ENCODE measurements at places on chromosomes 3 and 15.
A peak's percentile ranks its signal among the peaks of the same experiment; 100 is the strongest.

GRCh38 chr3:4601892-4602291, 108.7 kb downstream of the ITPR1 start:
- no peak for DNase-seq

DNA sequence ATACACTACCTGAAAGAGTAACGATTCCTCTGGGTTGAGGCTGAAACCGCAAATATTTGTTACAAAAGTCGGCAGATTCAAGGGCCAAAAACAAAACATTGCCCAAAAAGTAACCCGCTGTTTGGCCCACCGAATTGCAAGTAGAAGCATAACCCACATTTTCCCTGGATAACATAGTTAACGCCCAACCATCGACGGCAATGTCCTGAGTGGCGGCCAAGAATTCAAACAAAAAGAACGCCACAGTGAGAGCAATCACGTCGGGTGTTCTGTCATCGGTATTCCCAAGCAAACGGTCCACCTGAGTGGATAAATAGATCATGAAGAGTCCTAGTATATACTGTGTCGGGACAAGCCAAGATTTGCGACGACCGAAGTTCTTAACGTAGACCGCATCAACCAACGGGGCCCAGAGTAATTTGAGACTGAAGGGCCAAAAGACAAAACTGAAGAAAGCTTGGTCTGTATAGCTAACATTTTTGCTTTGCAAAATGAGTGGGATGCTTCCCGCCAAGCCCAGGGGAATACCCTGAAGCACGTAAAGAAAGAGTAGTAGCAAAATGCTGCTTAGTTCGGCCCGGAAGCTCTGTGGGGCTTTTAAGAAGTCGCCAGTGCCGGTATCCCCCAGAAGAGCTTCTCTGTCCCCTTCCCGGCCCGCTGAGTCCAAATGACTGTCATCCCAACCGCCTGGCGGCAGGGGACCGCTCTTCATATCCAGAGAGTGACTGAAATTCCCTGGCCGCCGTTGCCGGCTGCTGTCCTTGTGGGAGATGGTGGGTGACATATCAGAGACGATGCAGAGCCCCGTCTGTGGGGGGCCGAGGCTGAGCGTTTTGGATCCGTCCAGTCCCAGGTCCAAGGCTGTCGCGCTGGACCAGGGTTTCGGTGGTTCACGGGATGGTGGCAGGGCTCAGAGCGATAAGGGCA, 750 bp downstream of the SLC33A1 start:
- DNase-seq = peak; percentile 30

DNA sequence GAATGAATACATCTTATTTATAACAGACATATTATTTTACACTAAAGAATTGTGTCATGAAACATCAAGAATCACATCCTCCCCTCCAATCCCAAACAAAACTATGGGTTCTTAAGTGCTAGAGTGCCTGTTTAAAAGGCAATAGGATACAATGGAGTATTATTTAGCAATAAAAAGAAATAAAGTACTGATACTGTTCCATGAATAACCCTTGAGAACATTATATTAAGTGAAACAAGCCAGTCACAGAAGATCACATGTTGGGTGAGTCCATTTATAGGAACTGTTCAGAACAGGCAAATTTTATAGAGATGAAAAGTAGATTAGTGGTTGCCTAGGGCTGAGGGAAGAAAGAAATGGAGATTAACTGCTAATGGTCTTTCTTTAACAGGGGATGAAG, 86.5 kb downstream of the ANKRD28 start:
- DNase-seq = no peak

DNA sequence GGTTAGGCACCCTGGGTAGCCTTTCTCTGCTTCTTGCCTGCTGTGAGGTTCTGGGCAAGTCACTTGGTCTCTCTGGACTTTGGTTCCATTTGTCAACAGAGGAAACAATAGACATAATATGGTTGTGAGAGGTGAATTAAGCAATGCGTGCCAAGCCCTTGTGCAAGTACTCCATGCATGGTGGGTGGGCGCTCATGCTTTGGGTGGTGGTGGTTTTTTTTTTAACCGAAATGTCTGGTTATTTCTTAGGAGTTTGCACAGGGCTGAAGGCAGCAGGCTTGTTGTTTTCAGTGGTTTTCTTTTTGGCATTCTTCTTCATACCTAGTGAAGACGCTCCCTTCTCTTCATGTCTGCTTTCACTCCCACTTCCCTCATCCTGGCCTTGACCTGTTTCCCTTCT, 84.2 kb upstream of the LRTM1 start:
- DNase-seq = no peak

DNA sequence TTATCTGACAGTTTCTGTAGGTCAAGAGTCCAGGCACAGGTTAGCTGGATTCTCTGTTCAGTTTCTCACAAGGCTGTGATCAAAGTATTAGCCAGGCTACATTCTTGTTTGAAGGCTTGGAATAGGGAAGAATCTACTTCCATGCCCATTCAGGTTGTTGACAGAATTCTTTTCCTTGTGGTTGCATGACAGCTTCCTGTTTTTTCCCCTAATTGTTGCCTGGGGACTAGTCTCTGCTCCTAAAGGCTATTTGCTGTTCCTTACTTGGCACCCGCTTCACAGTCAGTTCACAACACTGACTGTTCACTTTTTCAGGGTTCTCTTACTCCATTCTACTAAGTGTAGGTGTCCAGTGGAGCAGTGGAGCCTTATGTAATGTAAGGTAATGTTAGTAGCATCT, 115.4 kb upstream of the GBE1 start:
- no peak for DNase-seq

DNA sequence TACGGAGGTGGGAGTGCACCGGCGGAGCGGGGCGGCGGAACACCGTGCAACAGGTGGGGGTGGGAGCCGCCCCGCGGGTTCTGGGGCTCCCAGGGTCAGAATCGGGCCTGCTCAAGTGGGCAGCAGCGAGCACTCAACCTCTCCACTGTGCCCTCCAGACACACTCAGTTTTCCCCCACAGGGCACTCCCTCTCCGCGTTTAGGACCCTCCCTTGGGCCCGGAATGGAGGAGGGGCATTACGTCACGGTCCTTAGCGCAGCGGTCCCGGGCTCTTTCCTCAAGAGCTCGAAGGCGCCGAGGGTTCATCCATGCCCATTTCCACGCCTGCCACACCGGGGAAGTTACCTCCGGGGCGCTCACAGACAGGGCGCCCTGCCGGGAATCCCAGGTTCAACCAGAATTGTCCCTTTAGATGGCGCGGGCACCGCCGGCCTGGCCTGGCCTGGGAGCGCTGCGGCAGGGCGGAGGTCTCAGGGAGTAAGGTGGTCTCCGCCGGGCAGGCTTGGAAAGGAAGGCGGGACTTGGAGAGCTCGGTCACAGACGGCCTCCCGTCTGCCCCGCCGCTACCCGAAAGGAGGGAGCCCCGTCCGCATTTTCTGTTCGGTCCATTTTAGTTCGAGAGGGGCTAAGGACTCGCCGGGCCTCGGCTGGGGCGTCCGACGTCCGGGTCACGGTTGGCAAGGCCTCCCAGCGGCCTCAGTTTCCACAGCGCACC, 5.1 kb downstream of the RNU6-1 start:
- no peak for DNase-seq

GRCh38 chr15:44129911-44130310, 65.2 kb downstream of the FRMD5 start:
- no peak for DNase-seq

- DNase-seq = no peak
Measured at GRCh38 chr3:54307566-54308180, 185.3 kb downstream of the CACNA2D3 start.

- DNase-seq = no peak
Measured at GRCh38 chr15:97966924-97967620, 6.6 kb downstream of the ARRDC4 start.

DNA sequence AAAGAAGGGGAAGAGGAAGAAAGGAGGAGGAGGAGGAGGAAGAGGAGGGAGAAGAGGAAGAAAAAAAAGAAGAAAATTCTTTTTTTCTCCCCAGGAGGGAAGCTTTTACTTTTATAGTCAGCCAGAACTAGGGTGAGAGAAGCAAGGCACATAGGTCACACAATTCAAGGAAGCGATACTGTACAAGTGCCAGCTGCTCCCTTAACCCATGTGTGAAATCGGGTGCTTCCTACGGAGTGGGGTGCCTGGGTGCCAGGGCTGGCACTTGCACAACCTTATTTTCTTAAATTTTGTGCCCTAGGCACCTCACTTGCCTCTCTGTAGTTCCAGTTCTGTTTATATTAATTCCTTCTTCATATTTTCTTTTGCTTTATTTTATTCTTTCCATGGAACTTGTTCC, 150.4 kb downstream of the LIPC start:
- DNase-seq = no peak

- DNase-seq = no peak
Measured at GRCh38 chr15:49750553-49750952, 129.7 kb downstream of the DTWD1 start.

- DNase-seq = no peak
Measured at GRCh38 chr3:5197470-5198312, 10.2 kb downstream of the EDEM1 start.

DNA sequence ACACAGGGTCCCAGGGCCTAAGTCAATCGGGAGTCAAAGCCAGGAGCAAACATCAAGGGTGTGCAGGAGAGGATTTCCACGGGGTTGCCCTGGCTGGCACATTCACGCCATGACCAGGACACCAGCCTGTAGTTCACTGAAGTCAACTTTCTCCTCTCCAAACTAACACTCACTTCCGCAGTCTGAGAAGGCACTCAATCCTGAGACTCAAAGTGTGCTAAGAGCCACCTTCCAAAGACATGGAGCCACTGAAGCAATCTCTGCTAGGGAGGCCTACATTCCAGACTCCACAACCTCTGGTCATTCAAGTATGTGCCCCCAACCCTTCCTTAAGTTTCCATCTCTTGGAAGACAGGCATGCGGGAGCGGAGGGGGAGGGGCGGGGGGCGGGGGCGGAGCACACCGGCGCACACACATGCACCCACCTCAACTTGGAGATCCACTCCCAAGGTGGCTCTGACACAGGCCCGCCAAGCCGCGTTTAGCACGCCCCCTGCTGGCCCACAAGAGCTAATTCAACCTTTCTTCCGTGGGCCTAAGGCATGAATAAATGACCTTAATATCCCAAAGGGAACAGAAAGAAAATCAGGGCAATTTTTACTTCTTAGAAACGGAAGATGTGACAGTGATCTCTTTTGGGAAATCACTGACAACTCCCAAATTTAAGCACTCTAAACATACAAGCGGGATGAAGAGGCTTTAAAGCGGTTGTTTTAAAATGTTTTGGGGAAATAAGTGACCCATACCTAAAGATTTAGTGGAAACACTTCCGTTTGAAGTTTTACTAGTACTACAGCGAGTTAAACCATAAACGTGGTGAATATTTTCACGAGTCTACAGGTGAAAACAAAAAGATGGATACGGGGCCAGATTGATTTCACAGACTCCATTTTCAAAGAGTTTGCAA, 162.5 kb upstream of the CHRNA7 start:
- peak; percentile 52 for DNase-seq

DNA sequence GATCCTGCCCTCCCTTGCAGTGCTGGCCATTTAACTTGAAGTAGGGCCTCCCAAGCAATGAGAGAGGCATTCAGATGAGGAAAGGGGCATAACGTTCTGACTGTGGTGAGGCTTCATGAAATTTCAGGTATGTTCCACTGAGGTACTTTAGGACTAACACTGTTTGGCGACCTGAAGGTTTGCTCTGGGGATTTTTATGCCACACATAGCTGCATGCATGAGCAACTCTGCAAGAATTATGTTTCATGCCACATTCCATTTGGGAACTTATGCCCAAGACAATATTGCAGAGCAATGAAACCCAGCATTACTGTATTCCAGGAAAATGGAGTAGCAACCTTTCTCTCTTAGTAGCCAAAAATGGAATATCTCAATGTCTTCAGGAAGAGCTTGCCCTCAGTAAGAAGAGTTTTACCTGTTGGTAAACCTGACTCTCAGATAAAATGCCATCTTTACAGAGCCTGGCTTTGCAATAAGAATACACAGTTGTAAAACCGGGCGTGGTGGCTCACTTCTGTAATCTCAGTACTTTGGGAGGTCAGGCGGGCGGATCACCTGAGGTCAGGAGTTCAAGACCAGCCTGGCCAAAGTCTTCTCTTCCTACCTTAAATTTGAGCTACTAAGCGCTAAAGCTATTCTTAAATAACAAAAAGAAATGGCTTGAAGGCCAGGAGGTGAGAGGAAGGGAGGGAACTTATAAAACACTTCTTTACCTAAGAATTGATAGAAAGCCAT, 16.7 kb upstream of the TBL1XR1 start:
- DNase-seq = no peak

DNA sequence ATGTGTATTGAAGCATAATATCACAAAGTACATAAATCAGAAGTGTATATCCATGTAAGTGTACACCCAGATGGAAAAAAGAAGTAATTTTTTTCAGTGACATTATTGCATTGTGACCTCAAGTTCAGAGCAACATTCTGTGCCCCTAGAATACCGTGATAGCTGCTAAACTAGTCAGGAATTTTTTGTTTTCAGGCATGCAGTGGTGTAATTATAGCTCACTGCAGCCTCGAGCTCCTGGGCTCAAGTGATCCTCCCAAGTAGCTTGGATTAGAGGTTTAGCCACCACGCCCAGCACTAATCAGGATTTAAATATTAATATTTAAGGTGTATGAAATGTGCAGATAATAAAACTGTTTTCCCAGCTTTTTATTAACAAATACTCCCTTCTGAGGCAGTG, 25.5 kb downstream of the SEC62 start:
- no peak for DNase-seq

DNA sequence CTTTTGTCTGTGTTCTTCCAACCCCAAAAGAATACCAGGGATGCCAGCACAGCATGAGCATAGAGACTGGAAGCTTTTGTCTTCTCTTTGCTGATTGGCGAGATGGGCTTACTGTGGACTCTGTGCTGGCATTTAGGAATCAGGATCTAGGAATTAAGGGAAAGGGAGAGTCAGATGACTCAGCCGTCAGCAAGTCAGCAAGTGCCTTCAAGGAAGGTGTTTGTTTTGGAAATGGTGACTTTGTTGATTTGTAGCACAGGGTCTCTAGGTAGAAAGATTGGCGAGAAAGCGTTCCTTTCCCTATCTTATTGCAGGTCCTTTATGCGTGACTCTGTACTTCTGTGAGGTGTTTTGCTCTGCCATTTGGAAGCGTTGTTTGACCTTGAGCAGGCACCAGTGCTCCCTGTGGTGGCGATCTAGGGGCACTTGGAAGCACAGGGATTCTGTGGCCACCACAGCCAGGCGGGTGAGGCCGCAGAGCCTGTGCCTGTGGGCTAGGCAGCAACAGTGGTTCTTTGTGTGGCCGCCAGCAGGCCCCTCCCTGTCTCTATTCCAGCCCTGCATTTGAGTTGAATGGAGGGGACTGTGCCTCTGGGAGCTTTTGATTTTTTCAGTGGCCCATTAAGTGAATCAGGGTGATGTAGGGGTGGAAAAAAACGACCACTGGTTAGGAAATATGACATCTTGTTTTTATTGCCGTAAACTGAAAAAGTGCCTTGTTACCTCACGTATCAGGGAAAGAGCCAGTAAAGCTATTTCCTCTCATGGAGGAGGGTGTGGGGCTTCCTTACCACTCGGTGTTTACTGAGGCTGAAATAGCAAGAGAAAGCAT, 19.0 kb downstream of the FAN1 start:
- no peak for DNase-seq

- no peak for DNase-seq
Measured at GRCh38 chr3:134149286-134149685, 101.4 kb downstream of the RYK start.

DNA sequence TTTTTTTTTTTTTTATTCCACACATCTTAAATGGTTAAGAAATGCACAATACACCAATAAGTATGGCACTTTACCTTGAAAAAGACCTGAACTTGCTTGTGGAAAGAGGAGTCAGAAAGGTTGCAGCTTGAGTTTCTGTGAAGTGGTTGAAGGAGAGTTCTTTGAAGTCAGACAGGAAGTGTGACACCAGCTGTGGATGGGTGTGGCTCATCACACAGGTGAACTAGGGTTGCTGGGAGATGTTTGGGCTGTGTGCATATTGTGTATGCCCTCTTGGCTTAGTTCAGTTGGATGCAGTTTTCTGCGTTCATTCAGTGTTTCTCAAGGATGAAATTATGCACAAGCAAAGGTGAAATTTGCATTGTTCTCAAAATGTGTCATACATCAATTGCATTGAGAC, 6.3 kb downstream of the AEN start:
- no peak for DNase-seq
